Cardiac muscle cell (in vitro differentiated cells and primary cell): ENCODE measurements at places on chromosomes 3 and 15. TPM values are rescaled to one million over a fixed set of nuclear protein-coding genes. Genes with fewer than 3 reads are reported as not detected.

- H3K36me3 ChIP-seq, result no peaks in the 10 kb centered on the region
- peaks cover 98% of the 10 kb centered on the region for H3K27me3 ChIP-seq
- no peak for DNase-seq
- H3K4me3 ChIP-seq, result no peak overlapping the region
- no peaks in the 10 kb centered on the region for H3K4me1 ChIP-seq
- no peak overlapping the region for H3K27ac ChIP-seq
Observed at GRCh38 chr15:96404560-96404959, 74.1 kb downstream of the NR2F2 start.

- H3K4me1 ChIP-seq, result no peaks in the 10 kb centered on the region
- no peak overlapping the region for H3K27ac ChIP-seq
- H3K27me3 ChIP-seq, result no peaks in the 10 kb centered on the region
- H3K4me3 ChIP-seq, result no peak overlapping the region
- no peak for DNase-seq
Observed at GRCh38 chr15:87907676-87908446, 348.7 kb downstream of the NTRK3 start.

- peak; percentile 29 for DNase-seq
- H3K27me3 ChIP-seq, result no peaks in the 10 kb centered on the region
- H3K4me3 ChIP-seq, result no peak overlapping the region
- no peak overlapping the region for H3K27ac ChIP-seq
- no peaks in the 10 kb centered on the region for H3K4me1 ChIP-seq
- H3K36me3 ChIP-seq, result no peaks in the 10 kb centered on the region
Observed at GRCh38 chr3:72245183-72245811, 460.3 kb upstream of the PROK2 start.

DNA sequence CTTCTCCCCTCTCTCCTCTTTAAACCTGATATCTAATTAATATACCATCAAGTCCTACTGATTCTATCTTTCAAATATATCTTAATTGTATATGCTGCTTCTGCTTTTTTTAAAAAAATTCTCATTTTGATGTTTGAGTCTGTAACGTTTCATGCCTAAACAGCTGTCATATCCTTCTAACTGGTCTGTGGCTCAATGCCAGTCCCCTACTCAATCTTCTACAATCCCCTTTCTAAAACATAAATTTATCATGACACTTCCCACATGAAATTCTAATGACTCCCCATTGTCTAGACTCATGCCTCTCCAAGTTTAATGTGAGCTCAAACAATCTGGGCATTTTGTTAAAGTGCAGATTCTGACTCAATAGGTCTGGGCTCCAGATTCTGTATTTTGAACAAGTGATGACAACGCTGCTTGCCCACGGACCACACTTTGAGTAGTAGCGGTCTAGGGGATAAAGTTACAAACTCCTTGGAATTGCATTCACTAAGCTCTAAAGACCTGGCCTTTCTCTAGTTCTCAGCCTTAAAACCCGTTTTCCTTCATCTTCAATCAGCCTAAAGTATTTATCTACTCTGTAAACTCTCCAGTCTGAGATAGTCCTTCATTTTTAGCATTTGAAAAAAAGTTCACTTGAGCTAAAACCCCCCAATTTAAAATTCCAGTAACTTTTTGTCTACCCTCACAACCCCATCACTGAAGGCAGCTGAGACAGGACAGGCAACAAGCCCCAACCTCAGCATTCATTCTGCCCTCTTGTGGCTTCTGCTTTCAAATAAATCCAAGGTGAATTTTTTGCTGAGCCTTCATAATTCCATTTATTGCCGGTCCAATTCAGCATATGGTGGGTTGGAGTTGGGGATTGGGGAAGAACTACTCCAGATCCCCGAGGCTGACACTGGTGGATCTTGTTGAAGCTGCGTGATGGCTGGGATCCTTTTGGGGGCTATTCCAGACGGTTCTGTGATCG, 88.1 kb upstream of the THRB start:
- no peak overlapping the region for H3K27ac ChIP-seq
- DNase-seq, result no peak
- no peaks in the 10 kb centered on the region for H3K27me3 ChIP-seq
- H3K4me1 ChIP-seq, result no peaks in the 10 kb centered on the region
- H3K4me3 ChIP-seq, result no peak overlapping the region
- no peaks in the 10 kb centered on the region for H3K36me3 ChIP-seq

- no peak for DNase-seq
- H3K36me3 ChIP-seq, result no peaks in the 10 kb centered on the region
- H3K27me3 ChIP-seq, result no peaks in the 10 kb centered on the region
- H3K4me3 ChIP-seq, result no peak overlapping the region
Observed at GRCh38 chr3:127525373-127525772, 65.2 kb downstream of the TPRA1 start.

DNA sequence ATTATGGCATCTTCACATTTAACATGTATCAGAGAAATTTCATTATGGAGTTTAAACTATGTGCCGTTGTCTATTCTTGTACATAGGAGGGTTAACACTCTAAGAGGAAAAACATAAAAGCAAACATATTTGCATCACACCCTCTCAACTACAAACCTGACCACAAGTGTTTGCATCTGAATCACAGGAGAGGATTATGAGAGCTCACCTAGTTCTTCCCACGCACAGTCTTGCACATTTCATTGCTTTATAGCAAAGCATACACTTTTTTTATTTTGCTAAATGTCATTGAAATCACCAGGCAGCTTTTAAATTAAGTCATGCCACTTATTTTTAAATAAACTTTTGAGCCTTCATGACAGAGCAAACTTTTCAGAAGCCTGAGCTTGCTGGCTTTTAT, 12.5 kb downstream of the TRAT1 start:
- H3K4me1 ChIP-seq, result no peaks in the 10 kb centered on the region
- no peak overlapping the region for H3K27ac ChIP-seq
- no peaks in the 10 kb centered on the region for H3K36me3 ChIP-seq

GRCh38 chr3:123078101-123078500, 11.3 kb downstream of the PDIA5 start:
- H3K36me3 ChIP-seq, result no peaks in the 10 kb centered on the region
- peaks cover 19% of the 10 kb centered on the region for H3K4me1 ChIP-seq
- H3K27me3 ChIP-seq, result no peaks in the 10 kb centered on the region
- no peak for DNase-seq
- H3K4me3 ChIP-seq, result no peak overlapping the region
- H3K27ac ChIP-seq, result no peak overlapping the region

- no peak overlapping the region for H3K4me3 ChIP-seq
- no peaks in the 10 kb centered on the region for H3K27me3 ChIP-seq
- no peak overlapping the region for H3K27ac ChIP-seq
- no peaks in the 10 kb centered on the region for H3K36me3 ChIP-seq
- no peak for DNase-seq
Observed at GRCh38 chr15:66071160-66071920, 182.2 kb downstream of the MEGF11 start.

DNA sequence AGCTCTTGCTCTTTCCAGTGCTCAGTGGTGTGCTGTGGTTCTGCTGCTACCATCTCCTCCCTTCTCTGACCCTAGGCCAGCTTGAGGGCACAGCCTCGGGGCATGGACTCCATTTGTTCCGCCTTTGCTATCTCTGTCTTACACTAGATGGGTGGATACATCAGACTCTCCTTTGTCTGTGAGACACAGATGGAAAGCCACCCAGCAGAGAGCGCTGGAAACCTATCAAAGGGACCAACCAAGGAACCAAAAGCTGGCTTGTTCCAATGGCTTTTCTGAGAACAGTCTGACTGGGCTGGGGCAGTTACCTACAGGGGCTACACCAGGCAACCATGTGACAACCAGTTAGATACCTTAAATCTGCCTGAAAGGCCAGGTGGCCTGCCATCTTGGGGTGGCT, 63.8 kb downstream of the NPTN start:
- no peaks in the 10 kb centered on the region for H3K27me3 ChIP-seq
- H3K36me3 ChIP-seq, result peaks cover 53% of the 10 kb centered on the region
- H3K4me3 ChIP-seq, result no peak overlapping the region
- no peak for DNase-seq
- H3K27ac ChIP-seq, result no peak overlapping the region
- no peaks in the 10 kb centered on the region for H3K4me1 ChIP-seq

The ZNF662 gene
- total RNA-seq, result 0.14 and 0.21 TPM in 2 replicates

The ACTRT3 gene
- total RNA-seq, result 1.7 TPM in 2 replicates

The LRRC31 gene
- total RNA-seq, result not detected in 2 replicates

The BMF gene
- 29.8 and 56.1 TPM in 2 replicates for total RNA-seq

The CPNE9 gene
- not detected in 2 replicates for total RNA-seq

The HRG gene
- not detected in 2 replicates for total RNA-seq

The SLC12A1 gene
- 0.04 TPM in 1 of 2 replicates, not detected in the other for total RNA-seq

The SLC28A1 gene
- total RNA-seq, result 0.24 and 0.81 TPM in 2 replicates

The SI gene
- total RNA-seq, result not detected in 2 replicates
